ENCODE measurements at places on chromosomes 1 and 21. TPM values are rescaled to one million over a fixed set of nuclear protein-coding genes. Genes with fewer than 3 reads are reported as not detected.

TMEM82 gene
- not detected for total RNA-seq

DNA sequence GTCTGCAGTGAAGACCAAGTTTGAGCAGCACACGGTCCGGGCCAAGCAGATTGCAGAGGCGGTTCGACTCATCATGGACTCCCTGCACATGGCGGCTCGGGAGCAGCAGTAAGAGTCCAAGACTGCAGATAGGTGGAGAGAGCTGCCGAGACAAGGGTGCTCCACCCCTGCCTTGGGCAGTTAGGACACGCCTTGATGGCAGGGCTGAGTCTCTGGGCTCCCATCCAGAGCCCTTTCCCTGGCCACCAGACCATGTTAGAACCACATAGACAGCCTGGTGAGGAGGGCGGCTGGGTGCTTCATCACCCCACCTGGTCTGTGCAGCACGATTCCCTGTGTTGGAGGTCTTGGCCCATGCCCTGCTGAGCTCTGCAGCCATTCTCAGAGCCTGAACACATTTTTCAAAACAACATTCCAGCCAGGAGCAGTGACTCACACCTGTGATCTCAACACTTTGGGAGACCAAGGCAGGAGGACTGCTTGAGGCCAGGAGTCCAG, 17.3 kb upstream of the MIIP start:
- no peak for DNase-seq

DNA sequence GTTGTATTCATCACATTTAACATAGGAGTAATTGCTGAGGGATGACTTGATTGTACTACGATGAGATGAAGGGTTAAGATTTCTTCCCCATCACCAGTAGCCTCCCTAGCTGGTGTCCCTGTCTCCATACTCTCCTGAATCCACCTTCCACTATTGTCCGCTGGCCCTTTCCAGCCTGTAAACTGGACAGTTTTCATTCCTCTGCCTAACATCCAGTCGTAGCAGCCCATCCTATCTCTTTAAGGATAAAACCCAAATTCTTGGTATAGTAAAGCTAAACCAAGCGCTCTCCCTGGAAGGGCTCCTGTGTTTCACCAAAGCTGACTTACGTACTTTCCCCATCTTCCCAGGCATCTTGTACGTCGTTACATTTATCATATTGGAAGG, 670 bp downstream of the COX20 start:
- DNase-seq = no peak

- DNase-seq = no peak
These were observed 11.7 kb downstream of the QSOX1 start for GRCh38 chr1:180166436-180166800.

DNA sequence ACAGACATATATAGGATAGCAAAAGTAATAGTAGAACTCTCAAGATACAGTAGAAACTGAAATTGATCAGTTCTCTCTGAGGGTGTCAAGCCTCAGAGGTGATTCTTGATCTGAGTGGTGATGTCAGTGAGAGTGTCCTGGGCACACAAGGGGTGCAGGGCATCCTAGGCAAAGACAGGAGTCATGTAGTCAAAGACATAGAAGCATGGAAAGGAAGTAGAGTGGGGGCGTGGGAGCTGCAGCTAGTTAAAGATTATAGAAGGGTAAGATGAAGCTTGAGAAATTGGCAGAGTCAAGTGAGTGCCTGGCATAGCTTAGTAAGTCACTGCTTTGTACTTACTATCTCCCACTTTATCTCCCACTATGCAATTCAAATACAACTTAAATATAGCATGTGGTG, 22.8 kb downstream of the CDC7 start:
- no peak for DNase-seq

- DNase-seq = no peak
These were observed 60.5 kb upstream of the CSF1 start for GRCh38 chr1:109850194-109850593.

DNA sequence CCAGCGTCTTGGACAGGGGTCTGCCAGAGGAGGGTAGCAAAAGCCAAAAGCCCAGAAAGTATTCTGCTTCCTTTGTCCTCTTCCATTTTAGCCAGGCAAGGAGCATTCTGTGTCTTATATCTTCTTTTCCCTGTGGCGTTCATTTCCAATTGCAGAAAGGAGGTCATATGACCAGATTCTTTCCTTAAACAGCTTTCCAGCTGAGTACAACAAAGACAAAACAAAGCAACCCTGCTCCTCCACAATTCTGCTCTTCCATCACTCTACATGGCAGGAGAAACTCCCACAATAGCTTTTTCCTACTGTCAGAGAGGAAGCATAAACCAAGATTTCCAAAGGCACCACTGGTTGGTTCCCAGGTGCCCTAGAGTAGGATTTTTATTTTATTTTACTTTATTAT, 19.7 kb downstream of the ENSA start:
- no peak for DNase-seq
